ENCODE measurements at places on chromosomes 16 and 17.

DNA sequence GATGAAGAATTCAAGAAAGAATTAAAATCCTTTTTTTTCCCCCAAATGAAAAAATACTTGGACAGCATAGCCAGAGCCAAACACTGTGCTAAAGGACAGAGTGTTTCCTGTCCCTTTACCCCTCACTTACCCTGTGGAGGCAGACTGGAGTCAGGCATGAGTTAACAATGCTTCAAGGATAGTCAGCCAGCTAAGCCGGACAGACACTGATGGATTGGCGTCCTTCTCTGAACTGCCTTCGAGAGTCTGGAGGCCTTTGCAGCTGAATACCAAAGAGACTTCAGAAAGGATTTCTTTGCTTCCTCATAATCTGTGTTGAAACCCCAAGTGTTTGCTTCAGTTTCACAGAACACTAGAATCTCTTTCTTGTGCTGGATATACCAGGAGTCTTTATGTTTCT lies 4.6 kb downstream of the METTL9 start:
- DNase-seq: no peak

DNA sequence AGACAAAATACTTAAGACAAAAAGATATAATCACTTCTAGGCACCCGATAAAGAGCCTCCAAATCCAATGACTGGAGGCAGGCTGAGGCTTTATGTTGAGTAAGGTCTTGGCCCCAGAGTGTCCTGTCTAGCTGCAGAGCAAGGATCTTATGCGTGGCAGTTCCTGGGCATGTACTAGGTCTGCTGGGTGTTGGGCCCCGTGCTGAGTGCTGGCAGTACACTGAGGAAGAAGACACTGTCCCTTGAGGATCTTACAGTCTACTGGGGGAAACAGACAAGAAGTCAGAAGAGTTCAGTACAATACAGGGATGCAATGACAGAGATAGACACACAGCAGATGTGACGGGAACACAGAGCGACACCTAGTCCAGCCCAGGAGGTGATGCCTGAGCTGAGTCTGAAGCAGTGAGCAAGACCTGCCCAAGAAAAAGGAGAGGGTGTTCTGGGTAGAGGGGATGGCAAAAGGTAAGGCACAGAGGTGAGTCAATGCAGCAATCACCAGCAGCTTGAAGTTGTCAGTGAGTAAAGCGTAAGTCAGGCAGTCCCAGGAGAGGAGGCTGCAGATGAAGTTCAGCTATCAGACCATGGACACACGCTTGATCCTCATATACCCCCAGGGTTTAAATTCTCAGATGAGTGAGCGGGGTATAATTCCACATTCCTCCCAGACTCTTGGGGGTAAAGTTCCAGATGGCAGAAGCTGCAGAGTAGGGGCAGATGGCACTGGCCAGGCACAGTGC lies 18.1 kb downstream of the MAP3K14 start:
- no peak for DNase-seq

DNA sequence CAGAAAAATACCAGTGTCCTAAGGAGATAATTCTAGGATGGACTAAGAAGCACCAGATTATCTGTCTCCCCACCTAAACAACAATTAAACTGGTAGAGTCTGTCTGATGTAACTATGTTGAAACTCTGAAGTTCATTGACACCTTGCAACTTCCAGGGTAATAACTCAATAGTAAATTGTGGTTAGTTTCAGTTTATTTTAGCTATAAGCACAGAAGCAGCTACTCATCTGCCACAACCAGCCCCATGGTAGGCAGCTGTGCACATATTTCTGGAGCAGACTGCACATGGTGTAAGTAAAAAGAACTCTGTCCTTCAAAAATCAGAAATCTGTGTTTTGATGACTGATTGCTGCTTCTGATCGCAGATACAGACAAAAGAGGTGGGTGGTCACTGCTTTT lies 852.1 kb downstream of the CDH11 start:
- DNase-seq: no peak

DNA sequence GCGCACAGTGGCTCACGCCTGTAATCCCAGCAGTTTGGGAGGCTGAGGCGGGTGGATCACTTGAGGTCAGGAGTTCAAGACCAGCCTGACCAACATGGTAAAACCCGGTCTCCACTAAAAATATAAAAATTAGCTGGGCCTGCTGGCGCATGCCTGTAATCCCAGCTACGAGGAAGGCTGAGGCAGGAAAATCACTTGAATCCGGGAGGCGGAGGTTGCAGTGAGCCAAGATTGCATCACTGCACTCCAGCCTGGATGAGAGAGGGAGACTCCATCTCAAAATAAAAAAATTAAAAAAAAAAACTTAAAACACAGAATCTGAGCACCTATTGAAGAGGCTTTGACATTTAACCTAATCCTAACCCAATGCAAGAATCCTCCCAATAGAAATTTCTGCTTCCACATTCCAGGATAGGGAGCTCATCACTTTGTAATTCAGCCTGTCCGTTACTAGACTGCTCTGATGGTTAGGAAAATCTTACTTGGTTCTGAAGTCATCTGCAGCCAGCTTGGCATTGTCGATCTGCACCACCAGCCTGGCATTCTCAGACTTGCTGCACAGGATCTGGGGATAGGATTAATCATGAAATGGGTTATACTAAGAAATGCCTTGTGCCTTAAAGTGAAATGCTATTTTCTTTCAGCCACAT lies 2.1 kb downstream of the KRT33B start:
- DNase-seq: no peak

- DNase-seq: no peak
Observed at GRCh38 chr16:89230255-89230654, 12.8 kb downstream of the ZNF778 start.

GRCh38 chr17:1992541-1992940 lies 32.6 kb downstream of the RTN4RL1 start:
- no peak for DNase-seq

- no peak for DNase-seq
Observed at GRCh38 chr16:85833219-85833920, 33.9 kb downstream of the COX4I1 start.

Data from SIG-M5 (cell line).